ENCODE measurements at places on chromosomes 5 and 9. TPM values are rescaled to one million over a fixed set of nuclear protein-coding genes. Genes with fewer than 3 reads are reported as not detected.
A peak's percentile ranks its signal among the peaks of the same experiment; 100 is the strongest.

DNA sequence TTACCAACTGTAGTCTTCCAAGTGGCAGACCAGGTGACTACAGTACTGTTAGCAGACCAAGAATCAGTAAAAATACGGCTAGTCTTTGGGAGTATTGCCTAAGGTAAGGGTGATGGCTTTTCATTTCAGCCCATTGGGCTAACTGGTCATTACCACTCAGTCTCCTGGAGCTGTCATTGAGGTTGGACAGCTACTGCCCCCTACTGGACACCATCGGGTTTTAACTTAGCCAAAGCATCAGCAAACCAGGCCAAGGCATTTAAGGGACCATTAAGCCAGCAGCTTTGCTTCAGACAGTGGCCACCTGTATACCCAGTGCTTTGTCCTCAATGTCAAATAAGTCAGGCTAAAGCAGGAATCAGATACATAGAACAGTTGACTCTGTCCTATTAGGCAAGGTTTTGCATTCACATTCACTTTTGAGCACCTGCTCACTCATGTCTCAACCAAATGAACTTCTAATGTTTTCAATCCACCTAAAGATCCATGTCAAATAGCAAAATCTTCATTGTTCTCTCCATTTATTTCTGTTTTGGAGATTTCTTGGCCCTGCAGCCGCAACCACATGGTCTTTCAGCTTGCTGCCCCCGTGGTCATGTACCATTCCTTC, 117.2 kb downstream of the INVS start:
- DNase-seq = peak; percentile 75

DNA sequence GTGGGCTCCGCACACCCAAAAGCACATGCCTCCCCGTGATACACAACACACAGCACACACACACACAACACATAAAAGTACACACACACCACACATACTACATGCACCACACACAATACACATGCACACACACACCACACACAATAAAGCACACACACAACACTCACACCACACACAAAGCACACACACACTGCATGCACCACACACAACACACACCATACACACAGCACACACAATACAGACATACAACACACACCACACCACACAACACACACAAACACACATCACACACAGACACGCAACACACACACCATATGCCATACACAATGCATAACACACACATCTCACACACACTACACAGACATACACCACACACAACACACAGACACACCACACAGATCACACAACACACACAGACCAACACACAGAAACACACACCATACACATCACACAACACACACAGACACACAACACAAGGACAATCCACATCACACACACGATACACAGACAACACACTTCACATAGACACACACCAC, 3.4 kb upstream of the CCDC187 start:
- DNase-seq = no peak

DNA sequence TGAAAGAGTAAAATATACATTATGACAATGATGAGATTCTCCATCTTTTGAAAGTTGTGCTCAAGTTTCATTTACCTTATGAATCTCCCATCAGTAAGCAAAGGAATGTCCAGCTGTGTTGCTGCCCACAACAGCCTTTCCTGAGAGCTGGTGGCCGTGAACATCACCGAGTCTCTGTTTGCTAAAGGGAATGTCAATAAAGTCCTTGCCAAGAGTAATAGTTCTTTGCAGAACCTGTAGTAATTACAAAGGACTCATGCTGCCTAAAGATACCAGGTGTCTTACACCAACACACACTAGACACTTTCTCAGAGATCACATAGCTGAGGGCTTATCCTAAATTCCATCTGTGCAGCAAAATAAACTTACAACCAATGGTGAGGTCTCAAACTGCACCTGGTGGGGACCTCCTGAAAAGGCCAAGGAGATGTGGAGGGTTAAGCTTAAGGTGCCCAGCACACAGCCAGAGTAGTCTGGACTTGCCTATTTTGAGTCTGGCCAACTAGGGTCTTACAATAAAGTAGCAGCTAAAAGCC, 111.1 kb upstream of the DAPK1 start:
- DNase-seq = no peak

PCDHGA10 gene
- total RNA-seq = not detected

- DNase-seq = no peak
These were observed 449.3 kb downstream of the PRR16 start for GRCh38 chr5:120913396-120913795.

DNA sequence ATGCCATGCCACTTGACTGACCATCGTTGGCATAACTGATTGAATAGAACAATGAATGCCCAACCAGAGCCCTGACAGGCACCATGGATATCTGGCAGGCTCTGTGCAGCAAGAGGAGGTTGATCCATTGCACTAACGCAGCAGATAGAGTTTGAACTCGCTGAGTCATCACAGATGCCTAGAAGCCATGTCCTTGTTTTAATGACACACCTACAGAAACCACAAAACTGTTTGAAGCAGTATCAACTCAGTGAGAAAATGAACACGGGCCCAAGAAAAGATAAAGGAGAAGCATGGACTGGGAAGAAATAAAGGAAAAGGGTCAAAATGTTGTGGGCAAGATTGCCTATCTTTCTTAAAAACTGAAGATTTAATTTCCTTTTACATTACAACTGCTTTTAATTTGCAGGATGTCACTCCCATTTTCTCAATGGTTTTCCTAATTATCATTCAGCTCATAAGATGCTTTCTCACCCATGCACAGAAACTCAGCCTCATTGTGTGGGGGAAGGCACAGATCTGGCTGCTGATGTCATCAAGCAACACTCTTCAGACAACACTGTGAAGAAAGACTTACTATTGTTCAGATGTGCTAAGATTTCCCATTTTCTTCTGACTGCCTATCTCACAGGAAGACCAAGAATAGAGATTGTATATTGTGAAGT, 129.0 kb downstream of the PIK3R1 start:
- DNase-seq = peak; percentile 28

GPR151 gene
- not detected for total RNA-seq

GRCh38 chr9:20603524-20604268, 18.6 kb downstream of the MLLT3 start:
- DNase-seq = no peak

DNA sequence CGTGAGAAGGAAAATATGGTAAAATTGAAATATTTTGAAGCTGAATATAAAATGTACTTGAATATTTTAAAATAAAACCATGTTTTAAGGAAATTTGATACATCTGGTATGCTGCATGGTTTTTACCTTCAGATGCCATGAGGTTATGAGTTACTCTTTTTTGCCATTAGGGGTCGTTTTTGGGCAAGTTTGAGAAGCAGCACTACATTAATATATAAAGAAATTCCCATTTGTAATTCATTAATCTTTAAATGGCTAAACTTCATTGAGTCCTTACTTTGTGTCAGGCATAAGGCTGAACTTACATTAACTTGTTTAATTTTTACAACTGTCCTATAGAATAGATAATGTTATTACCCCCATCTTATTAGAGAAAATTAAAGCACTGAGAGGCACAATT, 152.3 kb downstream of the KDM4C start:
- no peak for DNase-seq

- DNase-seq = no peak
These were observed 34.0 kb upstream of the ZNF462 start for GRCh38 chr9:106828965-106829364.

DNA sequence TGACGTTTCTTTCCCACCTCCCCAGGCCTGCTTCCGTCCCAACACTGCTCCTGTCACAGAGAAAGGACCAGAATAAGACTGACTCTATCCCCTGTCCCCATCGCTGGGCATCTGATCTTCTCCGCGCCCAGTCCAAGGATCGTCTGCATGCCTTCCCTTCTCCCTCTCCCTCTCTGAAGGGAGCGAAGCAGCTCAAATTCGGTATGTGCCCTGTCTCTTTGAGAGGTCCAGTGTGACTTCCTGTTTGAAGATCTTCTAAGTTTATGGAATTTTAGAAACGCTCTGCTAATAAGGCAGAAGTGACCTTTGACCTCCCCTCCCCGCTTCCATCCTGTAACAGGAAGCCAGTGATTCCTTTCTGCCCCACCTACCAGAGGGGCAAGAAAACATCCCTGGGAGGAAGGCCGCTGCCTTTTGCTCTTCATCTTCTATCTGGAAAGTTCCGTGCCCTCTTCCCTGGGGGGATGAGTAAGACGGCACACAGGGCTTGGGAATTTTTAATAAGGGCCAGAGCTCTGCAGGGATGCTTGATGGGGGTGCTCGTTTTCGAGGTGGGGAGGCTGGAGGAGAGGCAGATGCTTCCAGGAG, 40.7 kb upstream of the RNU6ATAC start:
- no peak for DNase-seq

DNA sequence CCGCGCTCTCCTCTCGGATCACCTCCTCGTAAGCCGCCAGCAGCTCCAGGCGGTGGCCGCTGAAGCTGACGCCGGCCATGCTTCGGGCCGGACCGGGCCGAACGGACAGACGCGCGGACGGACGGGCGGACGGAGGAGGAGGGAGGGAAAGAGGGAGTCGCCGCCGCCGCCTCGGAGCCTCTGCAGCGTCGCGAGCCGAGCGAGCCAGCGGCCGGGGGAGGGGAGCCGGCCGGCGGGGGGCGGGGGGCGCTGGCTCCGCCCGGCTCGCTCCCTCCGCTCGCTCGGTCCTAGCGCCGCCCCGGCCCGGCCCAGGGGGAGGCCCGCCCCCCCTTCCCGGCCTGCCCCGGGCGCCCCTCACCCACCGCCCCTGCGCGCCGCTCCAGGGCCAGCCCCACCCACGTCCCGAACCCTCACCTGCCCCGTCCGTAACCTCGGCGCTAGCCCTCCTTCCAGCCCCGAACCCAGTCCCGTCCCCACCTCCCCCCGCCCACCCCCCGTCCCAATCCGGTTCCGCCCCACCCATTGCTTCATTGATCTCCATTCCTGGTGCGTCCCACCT, at the start of gene DBN1:
TSS of gene DBN1 (minus strand) at position 192 of the 559 bp plus-strand sequence. CDS start at position 79, 113 bp downstream.
- peak; percentile 51 for DNase-seq

GRCh38 chr5:53253421-53253871, 143.9 kb upstream of the MOCS2 start:
- DNase-seq = no peak

DNA sequence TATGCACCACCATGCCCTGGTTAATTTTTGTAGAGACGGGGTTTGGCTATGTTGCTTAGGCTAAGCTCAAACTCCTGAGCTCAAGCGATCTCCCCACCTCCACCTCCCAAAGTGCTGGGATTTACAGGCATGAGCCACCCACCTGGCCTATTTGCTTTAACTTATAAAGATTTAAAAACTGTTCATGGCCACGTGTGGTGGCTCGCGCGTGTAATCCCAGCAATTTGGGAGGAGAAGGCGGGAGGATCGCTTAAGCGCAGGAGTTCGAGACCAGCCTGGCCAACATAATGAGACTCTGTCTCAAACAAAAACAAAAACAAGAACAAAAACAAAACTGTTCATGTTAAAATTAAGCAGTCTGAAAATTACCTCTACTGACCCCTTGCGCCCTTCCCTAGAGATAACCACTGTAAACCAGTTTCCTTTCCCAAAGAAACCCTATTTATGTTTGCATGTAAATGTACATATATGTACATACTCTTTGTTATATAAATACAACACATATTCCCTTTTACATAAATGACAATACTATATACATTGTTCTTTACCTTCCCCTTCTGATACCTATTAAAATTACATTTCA, 1.5 kb downstream of the AK6 start:
- DNase-seq = no peak

- DNase-seq = no peak
These were observed 477.7 kb downstream of the MAN2A1 start for GRCh38 chr5:110167384-110167783.

DNA sequence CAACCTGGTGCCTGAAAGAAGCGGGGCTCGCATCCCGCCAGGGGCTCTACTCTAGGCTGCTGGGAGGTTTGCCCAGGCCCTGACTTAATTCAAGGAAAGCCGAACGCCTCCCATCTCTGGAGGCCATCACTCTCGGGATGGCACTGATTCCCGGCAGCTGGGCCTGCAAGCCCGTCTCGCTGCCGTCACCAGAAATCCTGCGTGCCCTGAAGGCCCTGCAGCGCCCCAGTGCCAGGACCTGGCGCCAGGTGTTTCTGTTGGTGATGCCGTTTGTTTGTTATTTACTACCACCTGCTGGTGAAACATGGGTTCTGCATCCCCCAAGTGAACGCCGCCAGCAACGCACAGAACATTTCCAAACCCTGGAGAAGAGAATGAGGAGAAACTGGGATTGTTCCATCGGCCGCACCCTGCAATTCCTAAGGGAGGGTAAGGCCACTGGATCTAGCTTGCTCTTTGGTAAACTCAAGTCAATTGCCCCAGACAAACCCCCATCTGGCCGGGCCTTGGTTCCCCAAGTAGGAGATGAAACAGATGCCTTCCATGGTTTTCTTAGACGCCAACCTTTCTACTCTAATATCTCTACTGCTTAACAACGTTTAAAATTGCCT, 77.9 kb downstream of the AK8 start:
- DNase-seq = peak; percentile 76

GRCh38 chr9:77896938-77897667, 134.5 kb downstream of the GNAQ start:
- DNase-seq = no peak

GRCh38 chr9:112655668-112656067, 62.2 kb downstream of the INIP start:
- no peak for DNase-seq

TOR1A gene
- total RNA-seq = 58.4 TPM

GRCh38 chr5:16457853-16458252, 7.7 kb downstream of the ZNF622 start:
- no peak for DNase-seq

OXCT1 gene
- total RNA-seq = 61.0 TPM

GRCh38 chr9:71594541-71594940, 173.8 kb downstream of the CEMIP2 start:
- no peak for DNase-seq

ABO gene
- total RNA-seq = not detected

DNA sequence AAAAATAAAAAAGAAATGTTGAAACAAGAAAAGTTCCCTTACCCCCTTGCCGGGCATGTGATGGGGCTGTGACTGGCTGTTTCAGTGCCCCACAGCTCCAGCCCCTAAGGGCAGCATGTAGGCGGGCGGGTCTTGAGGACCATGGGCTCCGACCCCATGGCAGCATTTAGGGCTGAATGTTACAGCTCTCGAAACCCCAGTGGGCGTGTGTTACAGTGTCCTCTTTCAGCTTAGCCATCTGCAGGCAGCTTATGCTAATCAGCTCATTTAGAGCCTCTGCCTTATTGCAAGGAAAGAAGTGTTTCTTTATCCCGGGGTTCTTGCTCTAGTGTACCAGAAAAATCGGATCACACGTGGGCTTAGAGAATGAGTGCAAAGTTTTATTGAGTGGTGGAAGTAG, 497.4 kb upstream of the CYLC2 start:
- no peak for DNase-seq

PKD2L2 gene
- total RNA-seq = not detected

GRCh38 chr5:72999916-73000315, 44.1 kb downstream of the FCHO2 start:
- DNase-seq = no peak

DNA sequence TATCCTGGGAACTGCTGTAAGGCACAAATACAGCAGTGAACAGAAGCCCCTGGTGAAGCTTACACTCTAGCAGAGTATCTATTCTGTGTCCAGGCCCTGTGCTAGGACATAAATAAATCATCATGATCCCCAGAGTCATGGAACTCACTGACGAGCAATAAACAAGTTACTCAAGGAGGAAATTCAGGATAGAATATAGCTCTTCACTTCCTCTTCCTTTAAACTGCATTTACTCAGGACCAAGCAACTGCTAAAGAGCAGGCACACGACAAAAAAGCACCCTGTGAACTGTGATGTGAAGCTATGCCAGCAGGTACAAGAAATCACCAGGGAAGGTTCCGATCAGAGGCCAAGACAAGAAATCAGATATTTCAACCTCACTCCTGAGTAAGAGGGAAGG, 47.8 kb upstream of the NR5A1 start:
- DNase-seq = no peak

SH3GLB2 gene
- 107 TPM for total RNA-seq
